ENCODE measurements at places on chromosomes 2 and 18.
A peak's percentile ranks its signal among the peaks of the same experiment; 100 is the strongest.

GRCh38 chr2:153532140-153532539 is 53.6 kb upstream of the RPRM start:
- DNase-seq, result no peak

DNA sequence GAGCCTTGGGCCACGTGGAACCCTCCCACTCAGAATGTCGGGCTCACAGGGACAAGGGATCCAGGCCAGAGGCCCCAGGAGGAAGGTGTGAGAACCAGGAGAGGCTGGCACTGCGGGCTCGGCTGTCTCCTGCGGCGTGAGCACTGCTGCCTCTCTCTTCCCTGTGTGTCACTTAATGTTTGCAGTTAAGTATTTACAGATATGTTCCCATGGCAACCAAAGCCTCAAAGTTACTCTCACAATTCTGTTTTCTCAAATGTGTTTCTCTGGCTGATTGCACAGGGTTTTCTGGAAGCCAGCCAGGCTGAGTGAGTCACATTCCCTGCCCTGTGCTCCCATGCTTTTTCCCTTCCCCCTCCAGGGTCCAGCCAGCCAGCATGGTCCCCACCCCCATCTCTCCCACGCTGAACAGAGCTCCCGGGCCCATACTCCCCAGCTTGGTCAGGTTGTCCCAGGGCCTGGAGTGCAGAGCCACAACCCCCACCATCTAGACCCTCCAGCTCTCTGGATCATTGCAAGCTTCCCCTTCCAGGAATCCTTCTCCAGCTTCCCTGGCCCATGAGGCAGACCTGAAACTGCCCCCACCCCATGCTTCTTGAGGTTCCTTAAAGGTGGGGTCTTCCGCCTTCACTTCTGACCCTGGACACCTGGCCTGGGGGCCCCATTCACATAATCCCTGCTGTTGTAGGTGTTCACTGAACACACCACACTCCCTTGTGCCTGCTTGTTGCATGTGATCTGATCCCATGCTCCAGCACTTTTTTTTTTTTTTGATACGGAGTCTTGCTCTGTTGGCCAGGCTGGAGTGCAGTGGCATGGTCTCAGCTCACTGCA is 265.9 kb downstream of the CELF4 start:
- DNase-seq, result peak; percentile 84

GRCh38 chr2:225600865-225601264 is 201.4 kb downstream of the NYAP2 start:
- DNase-seq, result no peak

DNA sequence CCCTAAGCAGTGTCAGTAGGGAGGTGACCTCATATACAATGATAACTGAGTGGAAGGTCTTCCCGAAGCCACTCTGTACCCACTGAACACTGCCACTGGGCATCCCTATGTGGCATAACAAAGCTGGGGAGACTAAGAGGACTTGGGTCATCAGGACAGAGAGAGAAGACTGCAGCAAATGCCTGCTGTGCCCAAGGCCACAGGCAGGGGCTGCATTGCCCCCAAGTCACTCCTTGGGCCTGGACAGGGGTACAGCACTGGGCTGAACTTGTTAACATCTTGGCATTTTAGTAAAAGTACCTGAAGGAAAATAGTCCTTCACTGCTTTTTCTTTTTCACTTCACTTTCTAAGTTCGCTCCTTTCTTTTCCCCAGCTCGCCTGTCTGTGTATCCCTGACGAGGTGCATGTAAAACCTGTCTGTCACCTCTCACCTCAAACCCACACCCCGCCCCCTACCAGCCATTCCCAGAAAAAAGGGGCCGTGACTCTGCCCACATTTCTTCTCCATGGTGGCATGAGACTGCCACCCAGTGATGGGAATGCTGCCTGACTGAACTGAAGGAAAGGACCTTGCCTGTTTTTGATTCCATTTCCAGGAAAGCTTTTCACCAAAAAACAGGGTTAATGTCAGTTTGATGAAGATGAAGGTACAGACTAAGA is 62.9 kb downstream of the MTHFD2 start:
- no peak for DNase-seq

- DNase-seq, result no peak
Measured at GRCh38 chr18:79400091-79400590, 4.4 kb downstream of the NFATC1 start.

GRCh38 chr2:128607440-128607839 is 288.8 kb upstream of the HS6ST1 start:
- no peak for DNase-seq

DNA sequence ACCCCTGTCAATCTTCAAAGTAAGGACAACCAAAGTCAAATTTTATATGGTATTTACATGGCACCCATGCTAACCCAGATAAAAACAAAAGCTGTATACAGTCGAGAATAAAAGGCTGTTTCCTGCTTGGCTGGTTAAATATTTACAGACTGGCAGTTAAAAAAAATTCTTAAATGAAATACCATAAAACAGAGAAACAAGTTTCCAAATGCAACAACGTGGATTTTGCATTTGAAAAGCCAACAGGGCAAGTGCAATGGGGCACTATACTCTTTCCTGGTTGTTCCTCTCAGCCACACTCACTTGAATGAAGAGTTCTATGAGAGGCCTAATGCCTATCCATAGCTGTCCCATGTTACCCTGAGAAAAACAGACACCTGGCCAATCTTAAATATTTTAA is 6.1 kb upstream of the NR4A2 start:
- no peak for DNase-seq

DNA sequence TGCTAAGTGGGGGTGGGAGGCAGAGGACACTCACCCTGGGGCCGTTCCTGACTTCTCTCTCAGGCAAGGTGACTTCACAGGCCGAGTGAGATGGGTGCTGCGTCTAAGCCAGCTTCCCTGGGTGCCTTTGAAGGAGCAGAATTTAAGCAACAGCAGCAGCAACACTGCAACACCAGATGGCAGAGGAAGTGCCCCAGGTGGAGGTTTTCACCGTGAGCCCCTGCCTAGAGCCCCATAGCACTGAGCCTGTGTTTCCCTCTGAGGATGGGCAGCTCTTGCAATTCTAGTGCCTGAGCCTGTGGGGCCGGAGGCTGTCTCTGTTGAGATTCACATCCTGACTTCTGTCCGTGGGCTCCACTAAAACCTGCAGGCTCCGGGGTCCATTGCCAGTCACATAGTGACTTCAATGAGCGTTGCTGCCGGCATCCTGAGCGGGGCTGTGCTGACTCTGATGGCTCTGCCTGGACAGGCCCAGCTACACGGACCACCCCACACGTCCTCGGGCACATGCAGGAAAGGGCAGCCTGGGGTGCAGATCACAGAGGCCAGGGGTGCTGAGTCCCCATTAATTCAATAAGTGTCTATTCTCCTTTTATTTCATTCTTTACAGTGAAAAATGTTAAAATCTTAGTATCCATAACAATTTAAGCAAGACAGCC is 218.8 kb downstream of the SNTG2 start:
- DNase-seq, result no peak

DNA sequence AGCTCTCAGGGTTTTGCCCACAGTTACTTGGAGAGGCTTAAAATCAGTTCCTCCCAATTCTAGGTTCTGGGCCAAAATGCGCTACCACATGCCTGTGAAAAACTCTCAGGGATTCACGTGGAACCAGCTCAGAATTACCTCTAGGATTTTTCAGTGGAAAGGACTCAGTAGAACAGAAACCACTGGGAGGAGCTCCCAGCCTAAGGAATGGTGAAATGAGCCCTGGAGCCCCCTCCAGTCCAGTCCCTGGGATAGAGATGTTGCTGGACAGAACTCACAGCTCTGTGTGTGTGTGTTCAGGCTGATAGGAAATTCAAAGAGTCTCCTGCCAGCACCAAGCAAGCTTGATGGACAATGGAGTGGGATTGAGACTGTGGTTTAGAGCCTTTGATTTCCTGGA is 21.1 kb upstream of the SLC9A4 start:
- DNase-seq, result no peak

- no peak for DNase-seq
Measured at GRCh38 chr18:38369772-38370690, 804.4 kb upstream of the CELF4 start.

- DNase-seq, result no peak
Measured at GRCh38 chr18:7663366-7664312, 96.5 kb downstream of the PTPRM start.

GRCh38 chr2:162908567-162908966 is 70.0 kb upstream of the KCNH7 start:
- no peak for DNase-seq

DNA sequence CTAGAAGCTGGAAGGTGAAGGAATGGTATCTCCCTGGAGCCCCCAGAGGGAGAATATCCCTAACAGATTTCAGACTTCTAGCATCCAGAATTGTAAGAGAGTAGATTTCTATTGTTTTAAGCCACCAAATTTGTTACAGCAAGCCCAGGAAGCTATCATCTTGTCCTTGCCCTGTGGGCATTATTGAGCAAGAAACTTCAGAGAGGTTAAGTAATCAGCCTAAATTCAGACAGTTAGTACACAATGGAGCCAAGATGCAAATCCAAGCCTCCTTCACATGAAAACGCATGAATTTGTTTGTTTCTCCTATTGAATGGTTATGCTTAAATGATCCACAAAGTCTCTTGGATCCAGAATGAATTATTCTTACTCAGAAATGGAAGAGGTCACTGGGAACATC is 55.2 kb upstream of the TRIB2 start:
- no peak for DNase-seq

DNA sequence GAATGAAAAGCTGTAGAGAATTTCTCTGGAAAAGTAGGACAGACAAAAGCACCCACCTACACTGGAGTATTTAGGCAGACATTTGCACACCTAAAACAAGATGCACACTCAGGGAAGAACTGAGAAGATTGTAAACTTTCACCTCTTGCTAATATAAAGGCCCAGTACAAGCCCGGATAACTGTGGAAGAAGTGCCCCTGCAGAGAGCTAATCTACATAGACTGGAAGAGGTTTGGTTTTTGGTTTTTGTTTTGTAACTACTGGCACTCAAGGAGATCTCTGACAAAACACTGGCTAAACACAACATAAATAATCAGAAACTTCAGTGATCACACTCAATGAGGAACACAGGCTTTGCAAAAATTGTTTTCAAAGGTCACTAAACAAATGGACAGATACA is 782.2 kb upstream of the SLC8A1 start:
- DNase-seq, result no peak

- peak; percentile 55 for DNase-seq
Measured at GRCh38 chr2:233047206-233047605, 12.9 kb upstream of the INPP5D start.

- no peak for DNase-seq
Measured at GRCh38 chr2:96131152-96131812, 7.0 kb downstream of the ASTL start.

- no peak for DNase-seq
Measured at GRCh38 chr2:240353086-240353798, 82.2 kb upstream of the GPC1 start.

DNA sequence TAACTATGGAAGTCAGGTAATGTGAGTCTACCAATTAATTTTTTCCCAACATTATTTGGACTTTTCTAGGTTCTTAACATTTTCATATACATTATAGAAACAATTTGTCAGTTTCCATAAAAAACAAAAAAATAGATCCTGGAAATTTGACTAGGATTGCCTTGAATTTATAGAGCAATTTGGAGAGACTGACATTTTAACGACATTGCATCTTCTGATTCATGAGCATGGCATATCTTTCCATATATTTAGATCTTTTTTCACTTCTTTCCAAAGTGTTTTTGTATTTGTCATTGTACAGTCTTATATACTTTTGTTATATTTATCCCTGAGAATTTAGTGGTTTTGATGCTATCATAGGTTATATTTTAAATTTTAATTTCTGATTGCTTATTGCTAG is 42.0 kb downstream of the ANKRD12 start:
- no peak for DNase-seq

GRCh38 chr18:56907771-56908170 is 239.1 kb upstream of the BOD1L2 start:
- DNase-seq, result no peak
